ENCODE measurements at places on chromosomes 1 and 21.

DNA sequence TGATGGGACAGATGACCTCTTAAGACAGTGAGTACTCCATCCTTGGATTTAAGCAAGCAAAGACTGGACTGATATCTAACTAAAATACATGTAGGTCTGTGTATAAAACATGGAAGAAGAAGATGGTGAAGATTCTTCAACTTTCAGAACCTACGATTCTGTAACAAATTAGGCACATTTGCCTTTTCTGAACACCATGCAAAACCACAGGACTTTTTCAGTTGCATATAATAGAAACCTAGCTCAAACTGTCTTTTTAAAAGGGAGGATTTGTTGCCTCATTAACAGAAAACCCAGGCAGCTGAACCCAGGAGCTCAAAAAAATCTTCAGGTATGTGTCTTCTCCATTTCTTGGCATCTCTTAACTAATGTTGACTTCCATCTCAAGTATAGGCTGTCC lies 14.7 kb upstream of the TSPAN1 start:
- no peak for DNase-seq

GRCh38 chr1:2335721-2336455 lies 55.5 kb downstream of the MORN1 start:
- no peak for DNase-seq

DNA sequence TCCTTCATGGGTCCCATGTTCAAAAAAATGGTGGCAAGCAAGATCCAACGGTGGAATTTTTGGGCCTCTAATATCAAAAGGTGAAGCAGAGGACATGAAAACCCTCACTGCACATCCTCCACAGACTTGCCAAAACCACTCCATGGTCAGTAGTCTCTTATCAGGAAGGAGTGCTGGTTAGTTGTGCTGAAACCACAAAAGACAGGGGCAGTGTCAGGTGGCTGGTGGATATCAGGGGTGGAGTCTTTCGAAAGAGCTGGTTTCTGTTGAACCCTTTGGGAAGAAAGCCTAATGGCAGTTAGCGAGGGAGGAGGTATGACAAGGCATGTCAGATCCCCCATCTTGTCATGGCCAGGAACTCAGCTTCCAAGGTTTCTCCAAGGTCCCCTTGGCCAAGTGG lies 395.9 kb upstream of the CAMK1G start:
- no peak for DNase-seq

GRCh38 chr1:29880556-29880955 lies 644.2 kb downstream of the PTPRU start:
- no peak for DNase-seq

DNA sequence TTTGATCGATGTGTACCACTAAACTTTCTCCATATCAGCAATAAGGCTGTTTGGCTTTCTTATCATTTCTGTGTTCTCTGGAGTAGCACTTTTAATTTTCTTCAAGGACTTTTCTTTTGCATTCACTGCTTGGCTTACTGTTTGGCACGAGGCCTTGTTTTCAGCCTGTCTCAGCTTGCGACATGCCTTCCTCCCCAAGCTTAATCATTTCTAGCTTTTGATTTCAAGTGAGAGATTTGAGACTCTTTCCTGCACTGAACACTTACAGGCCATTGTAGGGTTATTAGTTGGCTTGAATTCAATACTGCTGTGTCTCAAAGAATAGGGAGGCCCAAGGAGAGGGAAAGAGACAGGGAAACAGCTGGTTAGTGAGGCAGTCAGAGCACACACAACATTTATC lies 120.6 kb upstream of the KCND3 start:
- no peak for DNase-seq

DNA sequence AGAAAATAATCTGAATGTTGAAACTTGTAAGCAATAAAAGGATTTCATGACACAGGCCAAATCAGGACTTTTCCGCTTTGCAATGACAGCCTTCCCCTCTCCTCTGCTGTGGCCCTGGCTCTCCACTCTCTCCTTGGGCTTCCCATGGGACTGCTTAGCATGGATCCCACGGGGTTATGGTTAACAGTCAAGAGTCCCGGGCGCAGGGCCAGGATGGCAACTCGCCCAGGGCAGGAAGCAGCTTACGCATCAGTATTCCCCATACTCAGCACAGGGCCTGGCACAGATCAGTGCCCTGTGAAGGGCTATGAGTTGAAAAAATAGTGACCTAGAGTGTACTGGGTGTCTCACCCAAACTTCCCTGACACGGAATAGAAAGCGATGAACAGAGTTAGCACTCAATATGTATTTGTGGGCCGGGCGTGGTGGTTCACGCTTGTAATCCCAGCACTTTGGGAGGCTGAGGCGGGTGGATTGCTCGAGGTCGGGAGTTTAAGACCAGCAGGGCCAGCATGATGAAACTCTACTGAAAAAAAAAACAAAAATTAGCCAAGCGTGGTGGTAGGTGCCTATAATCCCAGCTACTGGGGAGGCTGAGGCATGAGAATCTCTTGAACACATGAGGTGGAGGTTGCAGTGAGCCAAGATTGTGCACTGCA lies 29.1 kb upstream of the GRHL3 start:
- DNase-seq: peak; percentile 57

DNA sequence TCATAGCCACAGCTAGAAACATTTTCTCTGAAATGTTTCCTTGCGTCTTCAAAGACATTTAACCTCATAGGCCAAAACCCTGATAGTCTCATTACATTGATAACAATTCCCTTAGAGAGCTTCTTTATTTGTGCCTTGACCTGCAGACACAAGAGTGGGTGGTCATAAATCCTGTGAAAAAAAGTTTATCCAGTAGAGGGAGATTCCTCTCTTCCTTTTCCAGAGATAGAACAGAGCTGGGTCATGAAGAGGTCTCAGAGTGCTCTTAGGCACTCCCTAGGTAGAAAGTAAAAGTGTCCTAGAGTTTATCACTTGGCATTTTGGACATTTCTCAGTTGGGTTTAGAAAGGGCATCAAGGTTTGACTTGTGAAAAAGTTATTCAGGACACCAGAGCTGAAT lies 426.1 kb downstream of the NUF2 start:
- DNase-seq: no peak

DNA sequence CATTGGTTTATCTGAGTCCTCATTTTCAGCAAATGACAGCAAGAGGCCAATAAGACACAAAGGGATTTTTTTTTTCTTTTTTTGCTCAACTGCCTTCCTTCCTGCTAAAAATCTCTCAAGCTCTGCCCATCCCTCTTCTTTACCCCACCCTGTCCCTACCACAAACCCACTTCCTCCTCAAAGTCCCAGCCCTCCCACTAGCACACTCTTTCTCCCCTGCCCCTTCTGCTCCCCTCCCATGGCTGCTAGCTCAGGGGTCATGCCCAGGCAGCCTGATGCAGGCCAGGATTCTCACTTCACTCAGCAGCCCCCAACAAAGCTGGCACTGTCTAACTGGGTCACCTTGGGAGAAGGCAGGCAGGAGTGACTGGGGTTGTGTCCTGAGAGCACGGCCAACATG lies 28.8 kb upstream of the PPP2R5A start:
- DNase-seq: no peak

Measured in ascending aorta (tissue), 2 donors.